ENCODE measurements at places on chromosomes 2 and 18.

- DNase-seq = no peak
Observed at GRCh38 chr2:136243638-136244535, 125.9 kb upstream of the CXCR4 start.

- no peak for DNase-seq
Observed at GRCh38 chr2:170587117-170587516, 128.0 kb upstream of the SP5 start.

GRCh38 chr2:191748059-191748461, 70.1 kb downstream of the NABP1 start:
- no peak for DNase-seq

DNA sequence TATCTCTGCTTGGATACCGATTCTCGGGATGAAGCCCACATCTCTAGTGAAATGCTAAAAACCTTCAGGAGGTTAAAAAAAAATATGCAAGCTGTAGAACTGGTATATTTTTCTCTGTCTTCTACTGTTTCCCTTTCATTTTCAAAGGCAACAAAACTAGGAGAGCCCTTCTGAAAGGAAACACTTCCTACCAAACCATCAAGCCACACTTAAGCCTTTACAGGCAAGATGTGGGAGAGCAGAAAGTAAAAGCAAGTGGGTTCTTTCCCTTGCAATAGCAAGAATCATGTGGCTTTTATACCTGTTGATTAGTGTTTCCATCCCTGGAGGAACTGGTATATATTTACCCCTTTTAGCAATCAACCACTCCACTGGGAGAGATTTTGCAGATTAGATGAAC, 147.9 kb upstream of the ACAA2 start:
- DNase-seq = no peak

DNA sequence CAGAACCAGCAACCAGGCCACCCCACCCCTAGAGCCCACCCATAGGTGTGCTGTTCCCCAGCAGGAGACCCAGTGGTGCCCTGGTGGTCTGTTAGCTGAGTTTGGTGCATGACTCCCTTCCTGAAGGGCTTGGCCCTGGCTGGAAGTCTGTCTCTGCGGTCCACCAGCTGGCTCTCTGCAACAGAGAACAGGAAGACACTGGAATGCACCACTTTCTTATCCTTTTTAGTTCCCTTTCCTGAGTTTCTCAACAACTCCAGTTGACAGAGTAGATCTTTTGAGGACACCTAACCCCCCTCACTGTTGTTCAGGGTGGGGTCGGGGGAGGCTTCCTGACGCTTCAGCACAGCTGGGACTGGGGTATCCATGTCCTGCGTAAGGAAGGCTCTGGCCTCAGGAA, 11.9 kb upstream of the RPL37A start:
- DNase-seq = no peak

DNA sequence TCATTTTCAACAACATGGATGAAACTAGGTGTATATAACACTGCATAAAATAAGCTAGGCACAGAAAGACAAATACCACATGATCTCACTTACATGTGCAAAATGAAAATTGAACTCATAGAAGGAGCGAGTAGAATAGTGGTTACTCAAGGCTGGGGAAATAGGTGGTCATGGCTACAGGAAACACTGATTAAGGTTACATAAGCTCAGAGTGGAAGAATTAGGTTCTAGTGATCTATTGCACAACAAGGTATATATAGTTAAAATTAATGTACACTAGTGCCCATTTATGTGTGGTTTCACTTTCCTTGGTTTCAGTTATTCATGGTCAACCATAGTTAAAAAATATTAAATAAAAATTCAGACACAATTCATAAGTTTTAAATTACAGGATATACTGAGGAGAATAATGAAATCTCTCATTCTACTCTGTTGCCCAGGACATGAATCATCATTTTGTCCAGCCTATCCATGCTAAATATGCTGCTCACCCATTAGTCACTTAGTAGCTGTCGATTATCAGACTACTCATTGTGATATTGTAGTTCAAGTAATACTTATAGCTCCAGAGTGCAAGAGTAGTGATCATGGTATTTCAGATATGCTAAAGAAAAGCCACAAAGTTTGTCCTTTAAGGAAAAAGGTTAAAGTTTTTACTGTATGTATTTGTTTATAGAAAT, 1530.9 kb upstream of the LRRTM1 start:
- no peak for DNase-seq

DNA sequence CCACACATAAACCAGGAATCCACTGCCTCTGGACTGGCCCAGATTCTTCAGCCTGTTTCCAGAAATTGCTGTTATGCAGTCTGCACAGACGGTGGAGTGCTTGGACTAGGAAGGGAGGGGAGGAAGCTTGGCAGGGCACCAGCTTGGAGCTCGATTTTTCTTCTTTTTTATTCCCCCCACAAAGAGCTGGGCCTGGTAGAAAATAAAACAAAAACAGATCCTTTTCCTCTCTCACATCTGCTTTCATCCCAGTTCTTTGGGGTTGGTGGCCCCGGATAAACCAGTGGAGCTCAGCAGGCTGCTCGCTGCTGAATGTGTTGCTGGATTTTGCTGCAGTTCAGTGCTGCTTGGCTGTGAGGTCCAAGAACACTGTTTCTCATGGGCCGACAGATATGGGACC, 16.0 kb downstream of the LRRTM1 start:
- no peak for DNase-seq

DNA sequence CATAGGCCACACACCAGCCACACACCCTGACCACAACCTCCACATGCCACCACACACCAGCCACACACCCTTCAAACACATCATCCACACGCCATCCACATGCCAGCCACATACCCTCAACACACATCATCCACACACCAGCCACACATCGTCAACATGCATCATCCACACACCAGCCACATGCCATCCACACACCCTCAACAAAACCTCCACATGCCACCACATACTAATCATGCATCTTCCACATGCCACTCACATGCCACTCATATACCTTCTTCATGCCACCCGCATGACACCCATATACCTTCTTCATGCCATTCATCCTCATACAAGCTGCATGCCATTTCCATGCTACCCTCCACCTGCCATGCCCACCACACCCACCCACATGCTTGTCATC, 12.4 kb downstream of the TNS1 start:
- no peak for DNase-seq

DNA sequence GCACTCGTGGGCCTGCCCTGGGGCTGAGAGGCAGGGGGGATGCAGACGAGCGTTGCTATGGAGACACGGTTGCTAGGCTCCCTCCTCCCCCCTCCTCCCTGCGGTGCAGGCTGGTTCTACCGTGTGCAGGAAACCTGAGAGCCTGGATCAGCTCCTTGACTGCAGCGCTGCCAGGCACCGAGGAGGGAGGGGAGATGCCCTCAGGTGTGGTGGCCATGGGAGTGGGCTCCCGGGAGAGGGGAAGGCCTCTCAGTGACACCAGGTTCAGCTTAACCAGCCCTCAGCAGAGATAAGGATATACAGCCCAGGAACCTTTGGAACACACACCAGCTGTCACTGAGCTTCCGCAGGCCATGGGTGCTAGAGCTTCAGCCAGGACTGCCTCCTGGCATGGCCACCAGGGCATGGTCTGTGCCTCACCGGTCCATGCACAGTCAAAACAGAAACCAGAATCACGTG, 124.4 kb upstream of the PXDN start:
- DNase-seq = no peak

DNA sequence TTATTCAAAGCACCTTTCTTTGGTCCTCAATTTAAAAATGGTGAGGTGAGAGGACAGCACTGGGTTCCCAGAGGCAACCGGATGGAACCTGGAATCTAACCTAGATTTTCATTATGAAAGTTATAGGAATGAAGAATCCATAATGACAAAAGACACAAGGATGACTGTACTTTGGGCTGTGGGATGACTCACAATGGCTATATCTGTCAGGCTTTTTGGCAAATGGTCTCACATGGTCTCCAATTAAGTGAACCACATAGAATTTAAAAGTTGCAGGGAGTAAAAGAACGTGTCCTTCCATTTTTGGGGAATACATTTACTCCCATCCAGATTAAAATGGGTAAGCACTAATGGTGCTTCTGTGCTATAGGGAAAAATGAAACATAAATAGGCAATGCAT, 31.8 kb upstream of the LYPD1 start:
- DNase-seq = no peak

DNA sequence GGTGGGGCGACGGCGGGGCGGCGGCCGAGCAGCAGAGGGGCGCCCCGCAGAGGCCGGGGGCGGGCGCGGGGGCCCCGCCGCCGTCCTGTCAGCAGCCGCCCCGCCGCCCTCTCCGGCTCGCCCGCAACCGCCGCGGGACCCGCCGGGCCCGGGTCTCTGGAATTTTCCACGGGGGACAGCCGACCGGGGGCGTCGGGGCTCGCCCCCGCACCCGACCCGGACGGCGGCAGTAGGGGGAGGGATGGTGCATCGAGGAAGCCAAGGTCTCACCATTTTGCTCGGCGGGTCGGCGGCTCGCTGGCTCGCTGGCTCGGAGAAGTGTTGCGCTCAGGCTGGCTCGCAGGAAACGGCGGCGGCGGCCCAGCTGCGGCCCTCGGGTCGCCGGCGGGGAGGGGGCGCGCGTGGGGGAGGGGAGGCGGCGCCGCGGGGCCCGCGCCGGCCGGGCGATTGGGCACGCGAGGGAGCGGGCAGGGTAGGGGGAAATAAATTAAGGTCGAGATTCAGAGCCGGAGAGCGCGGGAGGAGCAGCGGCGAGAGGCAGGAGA, 405 bp downstream of the PPP3R1 start:
- DNase-seq = no peak

- DNase-seq = no peak
Observed at GRCh38 chr2:170821531-170822289, 5.0 kb downstream of the GAD1 start.

DNA sequence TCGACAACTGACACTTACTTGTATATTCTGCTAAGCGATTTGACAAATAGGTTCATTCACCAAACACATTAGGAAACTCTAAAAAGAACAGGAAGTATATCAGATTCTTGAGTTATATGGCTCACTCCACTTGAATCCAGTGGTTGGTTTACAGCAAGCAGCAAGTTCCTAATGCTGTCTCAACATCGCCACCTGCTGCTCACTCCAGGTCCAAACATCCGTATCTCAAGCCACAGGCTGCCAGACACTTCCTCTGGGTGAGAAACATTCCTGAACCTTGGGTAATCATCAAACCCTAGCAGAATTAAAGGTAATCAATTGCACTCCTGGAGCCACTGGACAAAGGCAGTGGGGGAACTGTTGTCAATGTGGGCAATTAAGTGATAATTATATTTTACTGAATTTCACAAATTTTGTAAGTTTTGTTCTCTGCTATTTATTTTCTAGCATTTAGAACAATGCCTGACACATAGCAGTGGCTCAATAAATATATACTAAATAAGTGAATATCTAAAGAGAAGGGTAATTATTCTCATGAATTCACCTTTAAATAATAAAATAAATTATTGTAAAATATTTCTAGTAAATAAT, 107.1 kb upstream of the TTN start:
- peak; percentile 13 for DNase-seq

DNA sequence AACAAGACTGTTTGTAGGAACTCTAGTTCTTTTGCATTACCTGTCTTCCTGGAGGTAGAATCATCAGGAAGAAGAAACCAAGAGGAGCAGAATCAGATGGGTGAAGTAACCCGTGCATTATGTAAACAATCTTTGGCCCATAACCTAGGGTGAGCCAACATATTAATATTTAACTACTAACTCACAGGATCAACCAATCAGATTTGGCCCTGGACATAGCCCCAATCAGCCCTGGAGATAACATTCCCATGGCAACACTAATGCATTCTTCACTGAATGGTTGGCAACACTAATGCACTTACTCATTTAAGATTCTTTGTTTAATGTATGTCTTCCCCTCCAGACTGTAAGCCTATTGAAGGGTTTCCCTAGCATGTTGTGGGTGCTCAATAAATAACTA, 72.0 kb upstream of the CTAGE1 start:
- no peak for DNase-seq

- DNase-seq = no peak
Observed at GRCh38 chr2:231069379-231070054, 12.8 kb downstream of the PSMD1 start.

- DNase-seq = no peak
Observed at GRCh38 chr2:107285621-107286299, 399.8 kb upstream of the ST6GAL2 start.

GRCh38 chr2:210591663-210592062, 35.3 kb downstream of the CPS1 start:
- no peak for DNase-seq

- peak; percentile 79 for DNase-seq
Observed at GRCh38 chr2:8677646-8678592, 3.9 kb upstream of the ID2 start.
